ENCODE measurements at places on chromosomes 4 and X.
A peak's percentile ranks its signal among the peaks of the same experiment; 100 is the strongest.

GRCh38 chr4:168076989-168077725 is 15.2 kb upstream of the ANXA10 start:
- peak; percentile 2 for DNase-seq

DNA sequence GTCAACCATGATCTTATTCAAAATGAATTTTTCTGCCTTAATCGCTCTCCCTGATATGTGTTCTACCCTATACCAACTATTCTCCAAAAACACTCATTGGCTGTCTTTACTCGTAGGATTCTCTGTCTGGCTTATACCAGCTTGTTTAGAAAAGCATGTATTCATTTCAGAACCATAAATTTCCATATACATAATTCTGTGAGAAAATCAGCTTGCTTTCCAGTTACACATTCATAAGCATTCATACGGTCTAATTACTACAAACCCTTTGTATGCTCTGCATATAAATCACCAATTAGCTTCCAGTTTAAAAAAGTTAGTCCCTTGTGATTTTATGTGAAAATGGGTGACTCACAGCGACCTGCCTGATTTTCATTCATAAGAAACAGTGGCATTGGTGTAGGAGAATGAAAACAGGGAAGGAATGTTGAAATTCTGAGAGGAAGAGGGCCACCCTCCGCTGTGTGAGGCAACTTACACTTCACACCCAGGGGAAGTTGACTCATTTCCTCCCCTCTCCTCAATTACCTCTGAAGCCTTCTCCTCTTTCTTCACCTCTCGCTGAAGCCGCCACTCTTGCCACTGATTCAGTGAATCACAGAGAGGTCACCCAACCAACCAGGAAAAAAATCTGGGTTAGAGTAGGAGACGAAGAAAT is 63.3 kb downstream of the MEPE start:
- DNase-seq = peak; percentile 39

DNA sequence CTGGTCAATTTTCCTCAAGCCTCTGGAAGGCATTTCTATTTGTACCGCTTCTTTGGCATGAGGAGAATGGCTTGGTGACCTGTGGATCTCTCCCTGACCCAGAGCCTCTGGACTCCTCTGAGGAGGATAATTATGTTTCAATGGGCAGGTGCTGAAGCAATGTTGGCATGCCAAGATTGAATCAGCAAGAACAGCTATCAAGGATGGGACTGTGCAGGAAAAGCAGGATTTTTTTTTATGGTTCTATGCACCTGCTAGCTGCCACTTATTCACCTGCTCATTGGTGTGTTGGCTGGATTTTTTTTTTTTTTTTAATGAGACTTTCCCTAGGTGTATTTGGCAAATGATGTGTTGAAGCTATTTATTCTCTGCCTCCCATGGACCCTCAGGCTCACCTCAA is 821.2 kb downstream of the RPA4 start:
- no peak for DNase-seq

DNA sequence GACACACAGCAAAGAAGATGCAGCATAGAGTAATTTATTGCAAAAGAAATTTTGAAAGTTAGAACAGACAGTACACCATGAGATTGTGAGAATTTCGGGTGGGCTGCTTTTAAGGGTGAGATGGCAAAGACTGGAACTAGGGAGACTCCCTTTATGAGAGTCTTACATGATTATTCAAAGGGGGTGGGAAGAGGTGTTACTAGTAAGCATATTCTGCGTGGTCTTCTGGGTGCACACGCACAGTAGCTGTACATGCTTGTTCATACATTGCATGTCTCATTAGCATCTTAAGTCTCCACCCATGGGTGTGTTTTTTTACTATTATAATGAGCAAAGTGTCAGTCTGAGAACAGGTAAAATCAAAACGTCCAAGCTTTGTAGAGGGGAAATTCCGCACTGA is 49.4 kb upstream of the USP38 start:
- DNase-seq = no peak

DNA sequence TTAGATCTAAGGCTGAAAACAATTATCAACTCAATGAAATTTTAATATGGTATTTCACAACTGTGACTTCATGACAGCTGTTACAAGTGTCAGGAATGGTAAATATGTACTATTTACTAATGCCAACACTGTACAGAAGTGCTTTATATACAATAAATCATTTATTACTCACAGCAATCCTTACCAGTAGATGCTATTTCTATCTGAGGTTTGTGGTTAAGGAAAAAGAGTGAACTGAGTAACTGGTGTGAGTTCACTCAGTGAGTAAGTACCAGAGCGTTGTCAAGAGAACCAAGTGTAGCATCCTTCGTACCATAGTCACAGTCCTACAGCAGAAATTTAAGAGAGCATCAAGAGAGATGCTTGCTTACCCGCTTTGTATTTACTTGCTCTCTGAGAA is 23.3 kb downstream of the MTHFD2L start:
- no peak for DNase-seq

DNA sequence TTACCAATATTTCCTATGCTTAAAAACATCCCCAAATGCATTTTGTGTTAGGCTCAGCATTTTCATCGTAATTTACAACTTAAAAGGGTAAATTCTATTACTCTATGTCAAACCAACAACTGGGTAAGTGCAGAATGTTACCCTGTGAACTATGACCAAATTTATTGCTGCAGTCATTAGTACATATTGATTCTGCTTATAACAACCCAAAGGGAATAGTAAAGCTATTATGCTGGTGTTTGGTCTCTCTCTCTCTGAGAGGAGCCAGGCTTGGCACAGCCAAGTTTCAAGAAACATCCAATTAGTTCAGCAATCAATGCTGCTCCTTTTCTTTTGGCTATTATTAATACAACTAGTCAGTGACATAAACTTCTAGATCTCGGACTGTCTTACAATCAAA is 747.7 kb downstream of the CENPC start:
- no peak for DNase-seq

- no peak for DNase-seq
These were observed 252.8 kb upstream of the SLC7A11 start for GRCh38 chr4:138494931-138495330.

DNA sequence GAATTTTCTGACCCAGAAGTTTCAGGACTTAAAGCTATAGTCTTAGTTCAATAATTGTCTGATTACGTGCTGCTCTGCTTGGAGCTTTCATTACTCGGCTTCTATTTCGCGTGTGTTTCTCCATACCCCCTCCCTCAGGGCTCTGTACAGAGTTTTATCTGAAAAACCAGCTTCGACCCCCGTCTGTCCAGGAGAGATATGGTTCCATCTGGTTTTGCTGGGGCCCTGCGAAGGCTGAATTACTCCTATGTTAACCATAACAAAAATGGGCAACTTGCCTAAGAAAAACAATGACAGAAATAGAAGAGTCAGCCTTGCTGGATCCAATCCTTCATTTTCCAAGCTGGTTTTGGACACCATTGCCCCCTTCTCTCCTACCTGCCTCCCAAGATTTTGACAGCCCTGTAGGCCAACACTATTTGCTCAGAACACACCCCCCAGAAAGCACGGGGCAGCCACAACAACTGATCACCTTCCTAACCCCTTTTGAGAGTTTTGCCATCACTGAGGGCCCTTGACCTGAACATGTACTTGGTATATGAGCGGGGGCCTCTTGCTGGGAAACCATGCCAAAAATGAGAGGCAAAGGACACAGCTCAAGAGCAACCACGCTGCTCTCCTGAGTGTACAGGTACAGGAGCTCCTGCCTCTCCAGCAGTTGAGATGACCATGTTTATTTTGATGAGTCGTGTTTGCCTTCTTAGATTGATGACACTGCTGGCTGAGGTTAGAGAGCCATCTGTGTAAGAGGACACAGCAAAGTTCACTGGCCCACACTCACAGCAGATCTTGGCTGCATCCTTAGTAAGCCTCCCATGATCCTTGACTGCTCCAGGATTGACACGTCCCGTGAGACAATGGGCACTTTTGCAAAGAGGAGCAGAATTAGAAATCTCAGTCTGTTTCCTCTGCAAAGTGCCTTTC is 36.2 kb upstream of the ATP6AP2 start:
- DNase-seq = no peak

GRCh38 chrX:50691820-50692219 is 122.2 kb downstream of the SHROOM4 start:
- DNase-seq = peak; percentile 0

GRCh38 chr4:98653890-98654867 is 4.2 kb downstream of the TSPAN5 start:
- peak; percentile 33 for DNase-seq

GRCh38 chrX:149950681-149951080 is 12.4 kb upstream of the EOLA2 start:
- DNase-seq = peak; percentile 11

DNA sequence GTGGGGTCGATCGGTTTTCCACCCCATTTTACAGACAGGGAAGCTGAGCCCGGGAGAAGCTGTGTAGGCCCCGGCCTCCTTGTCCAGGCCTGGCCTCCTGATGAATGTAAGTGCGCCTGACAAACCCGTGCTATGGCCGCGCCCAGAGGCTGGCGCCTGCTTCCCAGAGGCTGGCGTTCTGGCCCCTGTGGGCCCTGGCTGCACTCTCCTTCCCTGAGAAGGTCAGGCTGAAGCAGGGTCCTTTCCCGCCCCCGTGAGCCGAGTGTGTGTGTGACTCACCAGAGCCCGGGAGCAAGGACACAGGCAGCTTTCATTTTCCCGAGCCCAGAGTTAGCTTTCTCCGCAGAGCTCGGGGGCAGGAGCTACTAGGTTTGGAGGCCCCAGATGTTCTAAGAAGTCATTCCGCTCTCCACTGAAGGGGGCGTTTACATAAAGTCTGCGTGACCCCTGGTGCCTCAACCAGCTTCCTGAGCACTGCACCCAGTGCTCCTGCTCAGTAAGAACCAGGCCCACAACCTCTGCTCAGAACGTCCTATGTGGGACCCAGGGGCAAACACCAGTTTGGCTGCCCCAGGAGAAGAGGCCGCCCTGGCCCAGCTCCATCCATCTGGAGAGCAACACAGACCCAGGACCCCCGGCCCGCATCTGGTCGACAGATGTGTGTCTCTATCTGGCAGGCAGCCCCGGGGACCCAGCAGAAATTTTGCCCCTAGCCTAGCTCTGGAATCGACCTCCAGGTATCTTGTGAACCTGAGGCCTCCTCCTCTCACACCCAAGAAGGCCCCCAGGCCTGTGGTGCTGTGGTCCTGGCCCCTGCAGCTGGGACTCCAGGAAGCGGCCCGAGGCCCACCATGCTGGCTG is 13.6 kb downstream of the UVSSA start:
- DNase-seq = no peak

DNA sequence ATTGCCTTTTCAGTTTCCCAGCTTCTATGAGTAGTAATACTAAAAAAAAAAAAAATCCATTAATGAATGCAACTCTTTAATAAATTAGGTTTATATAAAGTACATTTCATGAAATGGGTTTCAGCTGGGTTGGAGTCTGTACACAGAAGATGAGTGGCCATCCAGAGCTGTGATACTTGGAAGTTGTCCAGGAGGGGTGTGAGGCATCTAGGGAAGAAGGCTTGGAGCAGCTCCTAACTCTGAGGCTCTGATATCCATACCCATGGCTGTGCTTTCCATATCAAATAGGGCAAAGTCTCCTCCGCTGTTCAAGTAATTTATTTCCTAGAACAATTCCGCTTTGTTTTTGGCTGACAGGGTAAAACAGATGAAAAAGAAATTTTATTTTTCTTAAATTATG is 423.3 kb upstream of the TENM3 start:
- DNase-seq = no peak

DNA sequence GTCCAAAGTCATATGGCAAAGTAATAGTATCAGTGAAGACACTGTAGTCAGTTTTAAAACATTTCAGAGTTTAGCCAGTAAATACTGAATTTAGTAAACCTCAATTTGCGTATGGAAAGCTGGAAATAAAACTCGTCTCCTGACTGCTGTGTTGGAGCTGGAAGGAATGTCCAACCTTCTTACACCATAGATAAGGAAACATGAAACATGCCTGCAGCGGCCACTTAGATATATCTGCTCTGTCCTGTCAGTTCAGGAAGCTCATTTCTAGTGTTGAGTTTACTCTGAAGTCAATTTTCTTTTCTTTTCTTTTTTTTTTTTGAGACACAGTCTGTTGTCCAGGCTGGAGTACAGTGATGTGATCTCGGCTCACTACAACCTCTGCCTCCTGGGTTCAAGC is 21.2 kb downstream of the ARHGAP10 start:
- no peak for DNase-seq

DNA sequence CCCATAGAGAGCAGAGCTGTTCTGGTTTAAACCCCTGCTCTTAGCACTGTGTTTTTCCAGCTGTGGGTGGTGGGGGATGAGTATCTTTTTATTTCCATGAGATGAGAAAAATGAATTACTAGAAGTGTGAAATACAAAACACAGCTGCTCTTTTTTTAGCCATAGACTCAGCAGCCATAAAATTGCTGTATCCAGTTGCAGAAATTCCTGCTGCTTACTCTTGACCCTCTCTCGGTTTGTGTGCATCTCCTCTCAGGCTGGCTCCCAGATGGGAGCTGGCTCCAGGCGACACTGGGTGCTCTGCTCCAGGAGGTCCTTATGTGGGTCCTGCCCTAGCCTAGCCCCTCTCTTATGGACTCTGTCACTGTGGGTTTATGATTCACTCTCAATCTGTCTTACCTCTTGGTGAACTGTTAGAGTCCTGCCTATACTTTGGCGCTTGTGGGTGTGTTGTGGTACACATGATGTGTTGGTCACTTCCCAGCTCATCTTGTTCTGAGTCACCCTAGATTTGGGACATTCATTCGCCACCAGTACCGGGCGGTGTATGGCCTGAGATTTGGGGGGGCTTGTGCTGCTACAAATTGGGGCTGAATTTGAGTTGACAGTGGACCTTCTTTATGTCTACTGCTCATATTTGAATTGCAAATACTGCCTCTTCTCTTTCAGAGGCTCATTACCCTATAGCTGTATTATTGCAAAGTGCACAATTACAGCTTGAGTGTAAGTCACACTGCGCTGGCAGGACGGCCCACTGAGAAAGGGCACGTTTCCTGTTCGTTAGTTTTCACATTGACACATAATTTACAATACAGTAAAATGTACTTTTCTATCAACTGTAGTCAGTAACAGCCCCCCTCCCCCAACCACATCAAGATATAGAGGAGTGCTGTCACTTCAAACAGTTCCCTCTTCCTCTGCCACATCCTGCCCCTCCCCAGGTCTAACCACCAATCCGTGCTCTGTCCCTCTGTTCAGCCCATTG is 46.9 kb upstream of the MSANTD1 start:
- peak; percentile 30 for DNase-seq

DNA sequence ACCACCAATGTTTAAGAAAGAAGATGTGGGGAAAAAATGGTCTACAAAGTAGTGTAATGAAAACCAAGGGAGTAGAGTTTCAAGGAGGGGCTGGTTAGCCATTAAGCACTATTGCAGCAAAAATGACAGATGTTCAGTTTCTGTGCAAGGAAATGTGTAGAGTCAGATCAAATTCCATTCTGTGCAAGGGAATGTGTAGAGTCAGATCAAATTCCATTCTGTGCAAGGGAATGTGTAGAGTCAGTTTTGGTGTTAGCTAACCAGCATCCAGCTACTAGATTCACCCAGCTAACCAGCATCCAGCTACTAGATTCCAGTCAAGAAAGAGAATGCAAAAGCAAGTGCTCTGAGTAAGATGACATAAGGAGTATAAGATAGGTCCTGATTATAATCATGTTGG is 208.8 kb downstream of the COX18 start:
- no peak for DNase-seq

DNA sequence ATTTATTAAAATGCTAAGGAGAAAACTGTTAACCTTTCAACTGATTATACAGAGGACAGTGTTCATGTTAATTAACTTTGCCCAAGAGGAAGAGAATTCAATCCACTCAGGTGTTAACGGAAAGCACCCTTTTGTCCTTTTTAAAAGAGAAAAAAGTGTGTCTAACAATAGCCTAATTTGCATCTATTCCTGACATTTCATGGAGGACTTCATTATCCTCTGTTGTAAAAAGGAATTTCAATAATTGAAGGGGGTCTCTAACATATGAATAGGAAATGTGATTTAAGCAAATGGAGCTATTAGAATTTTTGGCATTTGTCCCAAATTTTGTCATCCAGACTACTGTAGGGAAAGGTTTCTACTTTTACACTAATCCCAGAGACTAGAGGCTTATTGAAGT is 44.6 kb upstream of the GC start:
- DNase-seq = no peak
